ENCODE measurements at places on chromosomes 5 and 9.
A peak's percentile ranks its signal among the peaks of the same experiment; 100 is the strongest.

DNA sequence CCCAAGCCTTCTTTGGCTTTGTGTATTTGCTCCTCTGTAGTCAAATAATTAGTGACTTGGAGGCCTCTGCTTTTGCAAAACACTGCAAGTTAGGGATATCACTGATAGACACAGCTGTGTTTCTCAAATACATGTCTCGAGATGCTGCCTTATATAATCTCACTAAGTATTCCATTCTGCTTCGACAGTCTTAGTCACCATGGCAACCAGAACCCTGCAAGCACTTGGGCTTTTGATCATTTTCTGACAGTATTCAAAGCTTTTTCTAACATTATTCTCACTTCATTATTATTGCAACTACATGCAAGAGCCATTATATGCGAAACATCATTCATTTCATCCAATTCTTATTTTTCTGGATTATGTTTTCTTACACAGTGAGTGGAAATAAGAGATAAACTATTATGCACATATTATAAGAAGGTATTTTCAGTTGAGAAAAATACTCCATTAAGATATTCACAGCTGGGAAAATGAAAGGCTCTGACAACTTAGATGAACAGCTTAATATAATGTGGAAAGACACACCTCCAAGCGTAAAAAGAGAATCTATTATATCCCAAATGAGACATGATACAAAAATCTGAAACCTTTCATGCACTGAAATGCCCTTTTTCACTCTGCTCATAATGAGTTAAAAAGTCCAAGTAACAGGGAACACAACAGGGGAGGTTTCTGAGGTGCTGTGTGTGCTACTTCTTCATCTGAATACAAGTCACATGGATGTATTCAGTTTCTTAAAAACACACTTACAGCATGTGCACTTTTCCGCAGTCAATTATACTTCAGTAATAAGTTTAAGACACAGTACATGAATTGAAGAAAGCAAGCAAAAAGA, 93.9 kb downstream of the SCAI start:
- no peak for DNase-seq

DNA sequence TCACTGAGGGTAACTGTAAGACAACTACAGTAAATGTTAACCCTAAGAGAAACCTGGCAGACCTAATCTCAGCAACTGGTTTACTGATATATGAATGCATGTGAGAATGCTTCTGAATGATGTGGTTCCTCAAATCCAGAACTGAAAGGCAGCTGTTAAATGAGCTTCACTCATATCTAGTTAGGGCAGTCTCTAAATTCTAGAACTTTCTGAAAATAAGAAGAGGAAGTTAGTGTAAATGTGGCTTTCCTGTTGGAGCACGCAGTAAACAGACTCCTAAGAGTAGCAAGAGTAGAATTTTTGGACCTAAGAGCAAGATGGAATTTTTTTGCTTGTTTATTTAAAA, 117.9 kb upstream of the KCNN2 start:
- DNase-seq = no peak

- DNase-seq = no peak
Observed at GRCh38 chr9:71644819-71645362, 123.4 kb downstream of the CEMIP2 start.

GRCh38 chr5:67081261-67081660, 115.3 kb downstream of the CD180 start:
- no peak for DNase-seq

GRCh38 chr9:106119176-106119575, 424.8 kb downstream of the TMEM38B start:
- no peak for DNase-seq

GRCh38 chr9:124309667-124310084, 51.9 kb downstream of the NEK6 start:
- DNase-seq = no peak

DNA sequence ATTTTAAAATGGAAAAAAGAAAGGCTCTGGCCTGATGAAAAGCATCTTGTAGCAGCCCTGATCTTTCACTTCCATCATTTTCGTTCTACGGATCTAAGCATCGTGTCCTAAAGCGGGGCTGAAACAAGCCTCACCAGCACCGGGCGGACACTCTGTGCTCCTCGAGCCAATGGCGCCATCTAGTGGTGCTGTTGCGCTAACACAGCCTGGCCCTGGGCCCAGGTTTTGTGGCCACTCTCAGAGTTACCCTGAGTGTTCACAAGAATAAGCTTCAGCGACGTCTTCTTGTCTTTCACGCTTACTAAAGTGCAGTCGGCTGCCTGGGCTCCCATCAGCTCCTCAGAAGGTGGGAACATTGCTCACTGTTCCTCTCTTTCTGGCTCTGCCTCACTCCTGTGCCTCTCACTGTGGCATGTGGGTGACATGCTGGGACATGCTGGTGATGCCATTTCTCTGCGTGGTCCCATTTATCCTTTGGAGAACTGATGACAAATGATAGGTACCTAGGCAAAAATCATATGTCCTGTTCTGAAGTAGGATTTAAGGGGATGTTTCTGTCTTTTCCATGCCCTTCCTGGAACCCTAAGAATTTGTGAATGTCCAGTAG, 32.7 kb downstream of the DMRT3 start:
- peak; percentile 81 for DNase-seq

Measured in ureter (tissue), 1 donor.